Kidney glomerular epithelial cell (primary cell): ENCODE measurements at places on chromosomes 5 and 9.

- DNase-seq = no peak
Measured at GRCh38 chr5:59143926-59144333, 561.1 kb downstream of the RAB3C start.

DNA sequence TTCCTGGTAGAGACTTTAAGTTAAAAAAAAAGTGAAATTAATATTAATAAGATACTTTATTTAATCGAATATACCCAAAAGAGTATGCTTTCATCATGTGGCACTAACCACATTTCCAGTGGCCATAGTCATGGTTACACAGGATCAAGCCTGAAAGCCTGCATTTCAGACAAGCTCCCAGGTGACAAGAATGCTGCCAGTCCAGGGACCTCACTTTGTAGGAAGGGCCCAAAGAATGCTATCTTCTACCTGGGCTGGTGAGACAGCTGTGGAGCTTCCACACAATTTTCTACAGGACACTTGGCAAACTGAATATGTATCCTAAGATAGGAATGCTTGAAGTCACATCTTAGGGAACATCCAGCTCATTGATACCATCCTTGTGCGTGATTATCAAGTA, 203.8 kb downstream of the AUH start:
- DNase-seq = no peak

GRCh38 chr5:5886812-5887486, 464.5 kb downstream of the ICE1 start:
- DNase-seq = no peak

DNA sequence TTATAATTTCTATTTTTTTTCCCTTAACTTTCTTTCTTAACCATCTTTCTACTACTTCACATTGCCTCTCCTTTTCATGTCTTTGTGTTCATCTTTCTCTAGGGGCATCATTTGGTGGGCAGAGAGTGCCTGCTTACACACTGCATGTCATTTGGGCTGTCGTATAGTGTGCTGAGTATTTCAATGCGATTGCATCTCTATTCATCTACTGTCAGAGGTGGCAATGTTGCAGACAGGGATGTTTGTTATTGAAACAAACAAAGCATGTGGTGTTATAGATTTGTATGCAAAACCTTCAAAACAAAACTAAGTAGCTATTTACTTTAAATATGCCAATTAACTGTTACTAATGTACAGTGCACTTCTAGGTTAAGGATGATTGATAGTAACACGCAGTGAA, 141.1 kb upstream of the MEF2C start:
- no peak for DNase-seq

DNA sequence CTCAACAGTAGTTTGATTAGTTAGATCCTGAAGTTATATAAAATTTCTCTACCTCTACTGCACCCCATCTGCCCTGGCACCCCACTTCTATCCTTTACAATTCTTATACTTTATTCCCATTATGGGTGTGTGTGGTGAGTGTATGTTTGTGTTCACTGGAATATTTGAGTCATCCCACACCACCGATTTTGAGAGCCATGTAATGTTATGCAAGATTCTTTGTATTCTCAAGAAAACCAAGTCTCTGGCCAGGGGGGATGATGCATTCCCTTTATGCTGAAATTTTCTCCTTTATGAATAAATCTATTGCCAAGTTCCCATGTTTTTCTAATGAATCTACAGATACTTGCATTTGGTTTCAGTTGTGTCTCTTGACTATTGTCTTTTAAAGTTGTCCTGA, 266.8 kb downstream of the ARHGEF28 start:
- no peak for DNase-seq

- no peak for DNase-seq
Measured at GRCh38 chr5:134938030-134938429, 29.7 kb upstream of the CATSPER3 start.

DNA sequence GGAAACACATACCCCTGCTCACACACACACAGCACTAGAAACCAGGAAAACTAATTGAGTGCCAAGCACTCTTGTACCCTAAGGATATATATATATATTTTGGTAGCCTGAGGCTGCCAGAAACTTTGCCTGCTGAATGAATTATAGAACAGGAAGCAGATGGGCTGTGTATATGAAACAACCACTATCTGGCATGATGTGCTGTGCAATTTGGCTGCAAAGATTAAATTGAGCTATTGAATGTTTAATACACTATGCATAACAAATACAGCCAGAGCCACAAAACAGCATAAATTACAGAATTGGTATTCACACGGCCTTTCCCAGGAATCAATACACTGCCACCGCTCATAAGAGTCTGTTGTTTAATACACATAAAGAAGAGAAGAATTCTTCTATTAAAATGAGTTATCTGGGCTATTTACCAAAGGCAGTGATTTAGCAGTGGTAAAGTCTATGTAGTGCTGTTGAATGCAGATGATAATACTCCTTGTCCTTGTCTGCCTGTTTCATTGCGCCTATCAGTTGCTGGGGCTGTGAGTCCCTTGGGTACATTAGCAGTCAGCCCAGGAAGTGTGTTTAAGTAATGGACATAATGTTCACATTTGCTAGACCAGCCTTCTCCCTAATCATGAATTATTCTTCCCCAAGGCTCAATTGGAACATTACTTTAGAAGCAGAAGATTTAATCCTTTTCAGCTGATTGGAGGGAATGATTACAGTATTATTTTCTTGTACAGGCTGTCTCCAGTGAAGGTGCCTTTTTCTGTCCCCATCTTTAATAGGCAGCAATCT, 294.3 kb downstream of the TLE1 start:
- no peak for DNase-seq

DNA sequence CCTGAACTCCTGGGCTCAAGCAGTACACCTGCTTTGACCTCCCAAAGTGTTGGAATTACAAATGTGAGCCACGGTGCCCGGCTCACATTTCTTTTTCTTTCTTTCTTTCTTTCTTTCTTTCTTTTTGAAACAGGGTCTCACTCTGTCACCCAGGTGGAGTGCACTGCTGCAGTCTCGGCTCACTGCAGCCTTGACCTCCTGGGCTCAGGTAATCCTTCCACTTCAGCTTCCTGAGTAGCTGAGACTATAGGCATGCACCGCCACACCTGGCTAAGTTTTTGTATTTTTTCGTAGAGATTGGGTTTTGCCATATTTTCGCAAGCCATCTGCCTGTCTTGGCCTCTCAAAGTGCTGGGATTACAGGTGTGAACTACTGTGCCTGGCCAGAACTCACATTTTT, 183.7 kb downstream of the CCDC171 start:
- DNase-seq = no peak

DNA sequence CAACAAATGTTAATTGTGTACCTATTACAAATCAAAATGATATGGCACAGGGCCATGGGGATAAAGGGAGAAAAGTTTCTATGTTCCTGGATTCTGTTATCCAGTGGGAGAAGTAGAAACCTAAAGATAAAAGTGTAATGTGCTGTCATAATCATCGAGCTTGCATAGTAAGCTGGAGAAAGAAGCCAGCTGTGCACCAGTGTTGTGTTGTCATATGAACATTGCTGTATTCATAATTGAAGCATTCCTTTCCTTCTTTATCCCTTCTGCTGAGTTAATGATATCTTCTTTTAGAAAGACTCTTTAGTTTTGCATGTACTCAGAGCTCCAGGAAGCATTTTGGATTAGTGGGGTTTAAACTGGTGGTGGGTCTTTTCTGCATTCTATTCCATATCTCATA, 39.5 kb downstream of the NTRK2 start:
- DNase-seq = no peak

GRCh38 chr9:112761912-112762655, 11.5 kb downstream of the SNX30 start:
- no peak for DNase-seq

DNA sequence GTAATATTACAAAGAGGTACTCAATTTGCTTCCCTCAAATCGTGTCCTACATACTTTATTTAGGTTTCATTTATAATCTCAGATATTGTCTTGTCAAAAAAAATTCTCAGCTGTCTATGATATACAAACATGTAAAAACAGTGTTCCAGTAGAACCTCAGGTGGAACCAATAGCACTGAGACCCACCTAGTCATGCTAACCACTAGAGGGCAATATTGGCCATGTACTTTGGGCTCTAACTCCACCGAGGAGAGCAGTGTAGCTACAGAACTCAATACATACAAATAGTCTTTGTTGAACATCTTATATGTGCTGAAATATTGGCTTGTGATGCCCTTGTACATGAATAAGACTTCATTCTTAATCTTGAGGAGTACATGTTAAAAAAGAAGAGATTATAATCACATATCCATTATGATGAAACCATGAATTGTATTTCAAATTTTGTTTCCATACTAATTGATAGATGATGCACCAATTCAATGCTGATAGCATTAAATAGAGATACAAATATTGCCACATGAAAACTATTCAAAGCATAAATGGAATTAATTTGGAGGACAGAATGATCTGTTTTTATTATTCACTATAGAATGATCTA, 71.2 kb upstream of the CNTLN start:
- DNase-seq = peak; percentile 55

GRCh38 chr9:137521405-137521985, 28.7 kb downstream of the PNPLA7 start:
- no peak for DNase-seq

GRCh38 chr5:31626156-31626555, 12.8 kb upstream of the PDZD2 start:
- no peak for DNase-seq

GRCh38 chr5:10591159-10591558, 27.3 kb downstream of the ANKRD33B start:
- no peak for DNase-seq

DNA sequence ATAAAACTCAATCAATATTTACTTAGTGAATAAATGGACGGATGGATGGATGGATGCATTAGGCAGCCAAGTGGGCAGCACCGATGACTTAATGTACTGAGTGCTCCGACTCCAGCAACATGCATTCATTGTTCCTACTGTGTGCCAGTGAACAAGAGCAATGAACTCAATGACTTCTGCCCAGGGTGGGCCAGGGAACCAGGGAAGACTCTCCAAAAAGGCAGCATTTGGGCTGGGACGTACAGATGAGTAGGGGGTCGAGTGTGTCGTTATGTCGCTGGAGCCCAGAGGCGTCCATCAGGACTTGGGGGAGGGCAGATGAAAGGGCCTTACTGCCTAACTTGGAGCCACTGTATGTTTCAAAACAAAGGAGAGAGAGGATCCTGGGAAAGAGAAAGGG, 126.4 kb downstream of the KCNIP1 start:
- DNase-seq = no peak

- DNase-seq = no peak
Measured at GRCh38 chr5:87020099-87020934, 247.4 kb upstream of the RASA1 start.

GRCh38 chr5:61215996-61216395, 53.7 kb upstream of the SMIM15 start:
- DNase-seq = no peak

DNA sequence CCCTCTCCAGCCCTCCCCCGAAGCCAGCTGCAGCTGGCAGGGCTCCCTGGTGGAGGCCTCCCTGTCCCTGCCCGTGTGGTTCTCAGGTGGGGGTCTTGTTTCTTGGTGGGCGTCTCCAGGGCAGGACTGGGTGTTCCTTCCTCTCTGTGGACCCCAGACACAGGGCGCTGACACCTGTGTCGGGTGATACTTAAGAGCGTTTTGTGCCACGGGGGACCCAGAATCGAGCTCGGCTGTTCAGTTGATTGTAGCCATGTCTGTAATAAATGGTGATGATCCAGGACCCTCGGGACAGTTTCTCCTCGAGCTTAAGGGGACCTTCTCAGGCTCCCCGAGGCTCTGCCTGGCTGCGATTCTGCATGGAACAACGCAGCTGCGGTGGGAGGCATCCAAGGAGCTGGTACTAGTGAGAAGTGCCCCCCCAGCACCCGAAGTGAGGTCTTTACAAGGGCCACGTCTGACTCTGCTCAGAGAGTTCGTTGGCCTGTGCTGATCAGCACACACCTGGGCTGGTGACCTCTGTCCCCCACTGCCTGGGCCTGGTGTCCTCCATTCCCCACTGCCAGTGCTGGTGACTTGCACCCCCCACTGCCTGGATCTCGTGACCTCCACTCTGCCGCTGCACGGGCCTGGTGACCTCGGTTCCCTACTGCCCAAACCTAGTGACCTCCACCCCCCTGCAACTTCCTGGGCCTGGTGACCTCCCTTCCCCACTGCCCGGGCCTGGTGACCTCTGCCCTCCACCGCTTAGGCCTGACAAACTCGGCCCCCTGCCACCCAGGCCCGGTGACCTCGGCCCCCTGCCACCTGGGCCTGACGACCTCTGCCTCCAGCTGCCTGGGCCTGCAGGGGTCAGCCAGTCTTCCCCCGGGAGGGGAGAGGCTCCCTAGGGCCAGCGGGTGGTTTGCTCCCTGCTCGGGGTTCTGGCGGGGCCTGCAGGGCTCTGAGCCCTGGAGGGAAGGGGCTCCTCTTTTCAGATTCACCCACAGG, 36.0 kb downstream of the NDUFS6 start:
- DNase-seq = no peak

DNA sequence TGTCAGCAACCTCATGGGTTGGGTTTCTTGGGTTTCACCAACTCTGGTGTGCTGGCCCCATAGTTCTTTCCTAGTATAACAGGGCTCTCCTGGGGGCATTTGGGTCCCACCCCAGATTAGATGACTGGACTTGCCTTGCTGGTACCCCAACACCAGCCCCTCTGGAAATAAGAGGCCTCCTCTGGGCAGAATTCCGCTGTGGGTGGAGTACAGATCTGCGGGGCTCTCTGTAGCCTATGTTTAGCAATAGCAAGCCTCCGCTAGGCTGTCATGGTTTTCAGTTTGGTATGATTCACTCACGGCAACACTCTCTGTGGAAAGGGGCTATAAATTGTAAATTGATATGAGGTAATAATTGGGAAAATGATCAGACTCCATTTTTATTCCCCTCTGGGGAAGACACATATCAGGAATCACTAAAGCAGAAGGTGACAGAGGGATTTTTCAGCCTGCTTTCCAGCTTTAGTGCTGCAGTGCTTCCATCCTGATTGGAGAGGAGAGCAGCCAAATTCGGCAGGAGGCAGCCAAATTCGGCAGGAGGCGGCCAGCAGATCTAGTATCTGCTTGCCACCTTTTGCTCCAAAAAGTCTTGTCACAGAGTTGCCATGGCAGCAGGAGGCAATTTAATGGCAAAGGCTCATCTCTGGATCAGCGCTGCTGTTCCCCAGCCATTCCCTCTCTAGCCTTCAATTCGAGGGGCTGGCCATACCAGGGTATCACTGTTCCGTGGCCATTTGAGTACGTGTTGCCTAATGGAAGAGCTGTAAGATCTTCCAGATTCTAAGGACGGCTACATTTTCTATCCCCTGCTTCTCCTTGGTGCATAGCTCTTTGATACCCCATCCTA, 84.6 kb downstream of the SLC44A1 start:
- no peak for DNase-seq
